Stimulated activated CD4-positive, alpha-beta T cell treated with anti-CD3 and anti-CD28 coated beads, Interleukin-1b, Interleukin-23, amount 100 ng/mL, for 1 hour (primary cell): ENCODE measurements at places on chromosomes 16 and 17.

GRCh38 chr16:51407921-51408320 lies 256.9 kb upstream of the SALL1 start:
- no peak for DNase-seq

GRCh38 chr16:8716592-8716991 lies 42.2 kb downstream of the ABAT start:
- DNase-seq = no peak

GRCh38 chr16:11966173-11966572 lies 1.2 kb downstream of the TNFRSF17 start:
- DNase-seq = no peak

GRCh38 chr17:56173958-56174835 lies 20.9 kb downstream of the ANKFN1 start:
- DNase-seq = no peak
